Daoy (cell line): ENCODE measurements at places on chromosomes 6 and 20.

- DNase-seq, result peak; percentile 82
Measured at GRCh38 chr20:48827855-48828733, at the start of gene PREX1. TSS of gene PREX1 (minus strand) at chr20:48827999. CDS start at chr20:48827860, 139 bp downstream.

- peak; percentile 57 for DNase-seq
Measured at GRCh38 chr20:1357921-1358671, 29.2 kb upstream of the SDCBP2 start.

GRCh38 chr6:65064844-65065243, 642.2 kb downstream of the EYS start:
- DNase-seq, result no peak

DNA sequence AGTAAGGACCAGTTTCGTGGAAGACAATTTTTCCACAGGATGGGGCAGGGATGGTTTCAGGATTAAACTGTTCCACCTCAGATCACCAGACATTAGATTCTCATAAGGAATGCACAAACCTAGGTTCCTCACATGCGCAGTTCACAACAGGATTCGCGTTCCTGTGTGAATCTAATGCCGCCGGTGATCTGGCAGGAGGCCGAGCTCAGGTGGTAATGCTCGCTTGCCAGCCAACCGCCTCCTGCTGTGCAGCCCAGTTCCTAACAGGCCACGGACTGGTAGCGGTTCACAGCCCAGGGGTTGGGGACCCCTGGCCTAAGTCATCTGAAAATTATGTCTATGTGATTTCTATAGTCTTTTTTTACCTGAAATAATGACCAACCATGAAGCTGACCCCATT, 217.5 kb downstream of the TMEM200A start:
- DNase-seq, result no peak

DNA sequence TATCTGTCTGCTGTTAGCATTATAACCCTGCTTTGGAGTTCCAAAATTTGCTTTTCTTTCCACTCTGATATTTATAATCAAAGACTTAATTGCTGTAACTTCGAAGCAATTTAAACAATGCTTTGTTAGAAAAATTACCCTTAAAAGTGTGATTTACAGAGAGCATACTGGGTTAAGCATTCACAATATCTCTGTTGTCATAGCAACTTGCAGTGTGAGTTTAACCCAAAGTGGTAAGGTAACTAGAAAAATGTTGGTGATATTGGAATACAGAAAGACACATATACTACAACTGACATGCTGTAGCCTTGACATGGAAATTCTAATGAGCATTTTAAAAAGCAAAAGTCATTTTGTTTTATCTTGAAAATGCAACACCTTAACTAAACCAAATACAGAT, 70.4 kb upstream of the SMLR1 start:
- no peak for DNase-seq

GRCh38 chr6:108166664-108167448, 1.0 kb downstream of the NR2E1 start:
- peak; percentile 38 for DNase-seq

GRCh38 chr6:33585403-33586107, 5.5 kb upstream of the BAK1 start:
- DNase-seq, result peak; percentile 88

- no peak for DNase-seq
Measured at GRCh38 chr6:9360881-9361280, 925.5 kb upstream of the SLC35B3 start.

GRCh38 chr20:9200196-9200595, 131.3 kb downstream of the PLCB4 start:
- DNase-seq, result no peak

GRCh38 chr20:36859700-36860330, 16.1 kb upstream of the TLDC2 start:
- DNase-seq, result no peak
